ENCODE measurements at places on chromosomes 16 and 17.
A peak's percentile ranks its signal among the peaks of the same experiment; 100 is the strongest.

DNA sequence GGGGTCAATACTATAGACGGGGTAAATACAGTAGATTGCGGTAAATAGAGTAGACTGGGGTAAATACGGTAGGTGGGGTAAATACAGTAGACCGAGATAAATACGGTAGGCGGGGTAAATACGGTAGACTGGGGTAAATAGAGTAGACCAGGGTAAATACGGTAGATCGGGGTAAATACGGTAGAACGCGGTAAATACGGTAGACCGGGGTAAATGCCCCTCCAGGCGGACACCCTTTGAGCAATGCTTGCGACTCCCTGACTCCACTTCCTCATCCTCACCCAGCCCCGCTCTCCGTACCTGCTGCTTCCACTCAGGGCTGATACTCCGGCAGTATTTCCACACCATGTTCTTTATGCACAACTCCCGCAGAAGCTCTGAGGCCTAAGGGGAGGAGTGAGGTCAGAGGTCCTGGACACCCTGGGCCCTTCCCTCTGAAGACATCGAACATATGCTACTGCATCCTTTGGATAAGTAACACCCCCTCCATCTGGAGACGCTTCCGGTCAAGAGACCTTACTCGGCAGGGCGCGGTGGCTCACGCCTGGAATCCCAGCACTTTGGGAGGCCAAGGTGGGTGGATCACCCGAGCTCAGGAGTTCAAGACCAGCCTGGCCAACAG is 13.3 kb upstream of the CRK start:
- peak; percentile 48 for DNase-seq

DNA sequence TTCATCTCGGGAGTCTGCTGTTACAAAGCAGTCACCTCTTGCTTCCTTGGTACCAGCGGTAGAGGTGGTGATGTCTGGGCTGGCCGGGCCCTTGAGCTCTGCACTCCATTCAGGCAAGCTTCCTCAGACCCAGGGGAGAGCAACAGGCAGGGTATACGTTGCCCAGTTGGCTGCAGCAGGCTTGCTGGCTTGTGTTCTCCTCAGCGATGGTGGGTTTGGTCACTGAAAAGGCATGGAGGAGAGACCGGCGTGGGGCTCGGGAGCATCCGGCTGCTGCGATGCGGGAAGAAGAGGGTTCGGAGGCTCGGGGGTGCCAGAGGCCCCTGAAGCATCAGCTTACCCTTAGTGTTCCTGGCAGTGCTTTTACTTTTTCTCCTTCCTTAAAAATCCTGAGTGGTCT is 25.8 kb downstream of the SAP30BP start:
- DNase-seq = no peak

GRCh38 chr17:62911114-62911513 is 54.9 kb upstream of the TANC2 start:
- DNase-seq = no peak

- DNase-seq = no peak
Measured at GRCh38 chr17:59848385-59848668, 44.4 kb downstream of the TUBD1 start.

DNA sequence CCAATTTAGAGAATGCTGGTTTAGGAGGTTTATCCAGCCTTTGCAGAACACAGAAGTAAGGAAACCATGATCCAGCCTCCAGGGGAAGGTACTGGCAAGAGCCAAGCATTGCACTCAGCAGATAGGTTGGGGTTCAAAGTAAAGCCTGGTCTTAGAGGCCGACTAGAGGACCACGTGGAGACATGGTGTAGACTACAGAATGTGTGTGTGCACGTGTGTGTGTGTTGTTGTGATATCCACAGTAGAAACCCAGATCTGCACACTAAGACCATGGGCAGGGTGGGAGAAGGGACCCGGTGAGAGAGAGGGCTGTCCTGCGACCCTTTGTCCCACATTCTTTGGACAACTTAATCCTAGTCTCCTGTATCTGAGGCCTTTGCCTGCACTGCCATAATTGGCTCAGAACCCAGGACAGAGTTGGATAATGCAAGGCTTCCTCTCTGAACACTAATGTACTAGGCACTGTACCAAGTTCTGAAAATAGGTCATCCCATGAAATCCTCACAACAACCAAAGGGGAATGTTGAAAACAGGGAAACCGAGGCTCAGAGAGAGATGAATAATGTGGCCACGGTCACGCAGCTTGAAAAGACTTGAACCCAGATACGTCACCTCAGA is 325.1 kb upstream of the HSBP1 start:
- DNase-seq = no peak

DNA sequence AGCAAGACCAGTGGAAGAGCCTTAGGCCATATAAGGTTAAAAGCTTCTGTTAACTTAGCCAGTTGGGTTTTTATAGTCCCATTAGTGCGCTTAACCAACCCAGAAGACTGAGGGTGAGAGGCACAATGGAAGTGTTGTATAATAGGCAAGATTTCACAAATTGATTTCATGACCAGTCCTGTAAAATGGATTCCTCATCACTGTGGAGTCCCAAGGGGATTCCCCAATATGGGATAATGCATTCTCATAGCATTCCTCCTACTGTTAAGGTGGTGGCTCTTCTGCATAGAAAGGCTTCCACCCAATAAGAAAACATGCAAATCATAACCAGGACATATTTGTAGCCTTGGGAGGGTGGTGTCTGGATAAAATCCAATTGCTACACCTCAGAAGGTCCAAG is 22.1 kb upstream of the B4GALNT2 start:
- no peak for DNase-seq

- no peak for DNase-seq
Measured at GRCh38 chr17:69447726-69448125, 33.2 kb downstream of the MAP2K6 start.

GRCh38 chr17:29709866-29710519 is 87.3 kb upstream of the CORO6 start:
- DNase-seq = no peak

- no peak for DNase-seq
Measured at GRCh38 chr17:49760932-49761558, 2.9 kb downstream of the FAM117A start.

DNA sequence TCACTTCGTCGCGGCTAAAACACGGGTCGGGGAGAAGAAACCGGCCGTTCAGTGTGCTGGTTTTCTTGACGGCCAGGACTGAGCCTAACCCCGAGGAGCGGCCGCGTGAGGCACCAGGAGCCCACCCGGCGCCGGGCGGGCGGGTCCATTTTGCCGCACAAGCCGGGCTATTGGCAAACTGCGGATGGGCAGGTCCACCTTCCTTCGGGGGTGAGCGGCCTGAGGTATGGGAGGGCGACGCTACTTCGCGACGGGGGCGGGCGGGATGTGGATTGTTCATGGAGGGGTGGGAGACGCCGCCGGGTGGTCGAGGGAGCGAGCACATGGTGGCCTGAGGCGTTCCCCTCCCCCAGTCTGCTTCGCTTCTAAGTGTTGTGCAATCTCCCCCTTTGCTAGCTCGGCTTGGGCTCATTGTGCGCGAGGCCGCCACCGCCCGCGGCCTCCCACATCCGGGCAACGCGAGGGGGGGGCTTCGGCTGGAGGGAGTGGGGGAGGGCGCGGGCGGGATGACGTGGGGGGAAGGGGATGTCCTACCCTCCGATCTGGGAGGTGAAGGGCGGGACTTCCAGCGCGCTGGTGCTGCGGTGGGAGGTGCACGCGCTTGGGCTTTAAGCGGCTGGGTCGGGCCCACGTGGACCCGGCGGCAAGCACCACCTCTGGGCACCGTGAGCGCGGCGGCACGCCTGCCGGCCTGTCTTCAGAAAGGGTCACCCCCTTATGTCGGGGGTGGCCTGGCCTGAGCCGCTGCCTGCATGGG is 5.9 kb upstream of the CD68 start:
- peak; percentile 93 for DNase-seq

- no peak for DNase-seq
Measured at GRCh38 chr16:4498546-4499195, 22.5 kb downstream of the HMOX2 start.

DNA sequence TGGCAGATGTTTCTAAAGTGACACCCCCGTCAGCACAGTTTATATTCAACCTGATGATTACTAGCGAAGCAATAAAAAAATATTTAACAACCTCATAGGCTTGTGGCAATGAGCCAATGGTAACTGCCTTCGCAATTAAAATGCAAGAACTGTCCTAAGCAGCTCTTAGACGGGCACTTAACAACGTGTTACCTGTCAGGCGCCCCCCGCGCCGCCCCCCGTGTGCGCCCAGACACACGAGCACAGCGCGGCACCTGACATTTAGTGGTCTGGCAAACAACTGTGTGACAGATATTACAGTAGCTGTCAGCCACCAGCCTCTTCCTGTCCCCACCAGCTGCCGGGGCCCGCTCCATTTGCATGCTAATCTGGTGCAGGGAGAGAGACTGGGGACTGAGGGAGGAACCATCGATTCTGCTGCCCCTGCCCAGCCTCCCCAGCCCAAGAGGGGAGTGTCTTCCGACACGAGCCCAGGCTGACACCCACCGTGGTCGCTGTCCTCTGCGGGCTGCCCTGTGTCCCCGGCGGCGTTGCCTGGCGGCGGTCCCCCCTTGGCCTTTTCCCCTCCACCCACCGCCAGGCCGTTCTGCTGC is 12.7 kb downstream of the NDUFAF8 start:
- DNase-seq = no peak

DNA sequence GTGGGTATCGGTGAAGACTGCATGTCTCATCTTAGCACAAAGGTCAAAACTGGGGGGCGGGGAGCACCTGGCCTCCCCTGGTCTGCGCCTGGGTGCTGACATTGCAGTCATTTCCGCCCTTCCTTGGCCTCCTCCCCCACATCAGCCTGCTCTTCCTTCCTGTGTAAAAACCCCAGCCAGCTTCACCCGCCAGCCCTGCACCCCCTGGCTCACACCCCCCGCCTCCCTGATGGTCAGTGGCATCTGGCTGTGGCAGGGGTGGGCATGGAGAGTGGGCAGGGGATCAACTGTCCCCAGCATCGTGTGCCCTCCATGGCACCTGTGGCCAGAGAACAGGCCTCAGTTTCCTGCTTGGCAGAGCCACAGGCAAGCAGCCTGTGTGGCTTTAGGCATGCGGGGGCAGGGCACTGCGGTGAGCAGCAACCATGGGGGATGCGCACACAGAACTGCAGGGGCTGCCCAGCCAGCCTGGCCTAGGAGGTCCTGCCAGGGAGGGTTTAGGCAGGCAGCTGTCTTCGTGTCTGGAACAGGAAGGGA is 26.5 kb upstream of the LASP1NB start:
- DNase-seq = no peak
